ENCODE measurements at places on chromosomes 6 and 20.

DNA sequence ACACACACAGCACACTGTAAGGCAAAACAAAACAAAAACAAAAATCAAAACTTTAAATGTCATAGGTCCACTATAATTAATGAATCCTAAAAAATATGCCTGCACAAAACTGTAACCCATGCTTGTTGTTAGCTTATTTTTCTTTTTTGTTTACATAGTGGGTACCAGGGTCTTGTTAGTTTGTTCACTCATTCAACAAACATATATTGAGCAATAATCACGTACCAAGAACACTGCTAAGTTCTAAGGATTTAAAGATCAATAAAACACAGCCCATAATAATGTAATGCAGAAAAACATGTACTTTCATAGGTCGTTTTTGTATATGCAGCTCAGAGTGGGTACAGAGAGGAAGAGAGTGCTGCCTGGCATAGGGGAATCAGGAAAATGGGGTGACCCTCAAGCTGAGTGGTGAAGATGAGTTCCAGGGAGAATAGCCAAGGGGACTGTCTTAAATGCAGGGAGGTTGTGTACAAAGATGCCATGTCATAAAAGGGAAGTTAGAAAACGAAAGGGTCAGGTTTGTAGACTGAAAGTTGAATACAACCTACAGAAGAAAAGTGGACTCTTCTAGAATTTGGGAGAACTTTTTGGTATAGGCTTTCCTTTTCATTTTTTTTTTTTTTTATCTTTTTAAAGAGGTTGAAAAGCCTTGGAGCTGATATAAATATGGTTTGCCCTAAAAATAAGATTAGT, 113.3 kb upstream of the TBX18 start:
- DNase-seq = no peak

- peak; percentile 61 for DNase-seq
Measured at GRCh38 chr6:99822741-99823512, 171.1 kb downstream of the MCHR2 start.

DNA sequence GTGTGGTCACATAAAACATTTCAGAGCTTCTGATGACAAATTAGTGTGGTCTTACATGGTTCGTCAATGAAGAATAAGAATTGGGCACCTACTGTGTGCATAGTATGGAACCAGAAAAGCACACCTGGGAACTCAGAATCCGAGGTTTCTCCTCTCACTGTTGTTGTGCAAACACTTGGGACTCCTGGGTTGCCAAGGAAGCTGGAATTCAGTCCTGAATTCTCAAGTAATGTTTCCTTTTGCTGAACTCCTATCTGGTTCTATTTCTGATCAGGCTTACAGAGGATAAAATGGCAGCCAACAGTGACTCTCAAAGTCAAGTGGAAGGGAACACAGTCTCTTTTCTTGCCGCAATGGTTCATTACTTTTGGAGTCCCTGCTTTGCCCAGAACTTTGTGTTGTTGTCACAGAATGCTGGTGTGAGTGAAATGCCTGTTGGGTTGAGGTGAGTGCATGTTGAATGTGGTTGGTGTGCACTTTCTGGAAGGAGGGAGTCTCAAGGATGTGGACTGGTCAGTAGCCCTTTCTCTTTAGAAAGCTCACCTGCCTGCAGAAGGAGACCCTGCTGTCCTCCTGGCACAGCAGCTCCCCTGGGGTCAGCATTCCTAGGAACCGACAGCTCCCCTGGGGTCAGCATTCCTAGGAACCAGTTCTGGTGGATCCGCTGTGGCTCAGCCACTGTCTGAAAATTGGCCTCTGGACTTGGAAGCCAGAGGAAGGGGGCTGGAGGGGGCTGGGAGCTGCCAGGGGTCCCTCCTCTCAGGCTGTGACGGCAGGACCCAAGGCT, 1.4 kb downstream of the UNC93A start:
- no peak for DNase-seq

GRCh38 chr6:149933461-149933860, 8.4 kb upstream of the ULBP2 start:
- no peak for DNase-seq

- peak; percentile 93 for DNase-seq
Measured at GRCh38 chr6:89999154-89999553, 104.9 kb downstream of the GJA10 start.

DNA sequence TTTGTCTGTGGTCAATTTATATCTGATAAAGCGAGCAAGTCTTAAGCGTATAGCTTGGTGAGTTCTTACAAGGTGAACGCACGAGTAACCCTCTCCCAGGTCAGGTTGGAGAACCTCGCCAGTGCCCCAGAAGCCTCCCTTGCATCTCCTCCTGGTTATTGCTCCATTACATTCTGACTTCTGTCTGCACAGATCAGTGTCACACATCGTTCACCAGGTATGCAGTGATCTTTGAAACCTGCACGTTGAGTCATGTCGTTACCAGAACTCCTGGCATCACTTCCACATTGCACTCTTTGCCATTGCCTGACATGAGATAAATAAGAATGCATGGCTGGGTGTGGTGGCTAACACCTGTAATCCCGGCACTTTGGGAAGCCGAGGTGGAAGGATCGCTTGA, 44.2 kb downstream of the AKAP12 start:
- no peak for DNase-seq

DNA sequence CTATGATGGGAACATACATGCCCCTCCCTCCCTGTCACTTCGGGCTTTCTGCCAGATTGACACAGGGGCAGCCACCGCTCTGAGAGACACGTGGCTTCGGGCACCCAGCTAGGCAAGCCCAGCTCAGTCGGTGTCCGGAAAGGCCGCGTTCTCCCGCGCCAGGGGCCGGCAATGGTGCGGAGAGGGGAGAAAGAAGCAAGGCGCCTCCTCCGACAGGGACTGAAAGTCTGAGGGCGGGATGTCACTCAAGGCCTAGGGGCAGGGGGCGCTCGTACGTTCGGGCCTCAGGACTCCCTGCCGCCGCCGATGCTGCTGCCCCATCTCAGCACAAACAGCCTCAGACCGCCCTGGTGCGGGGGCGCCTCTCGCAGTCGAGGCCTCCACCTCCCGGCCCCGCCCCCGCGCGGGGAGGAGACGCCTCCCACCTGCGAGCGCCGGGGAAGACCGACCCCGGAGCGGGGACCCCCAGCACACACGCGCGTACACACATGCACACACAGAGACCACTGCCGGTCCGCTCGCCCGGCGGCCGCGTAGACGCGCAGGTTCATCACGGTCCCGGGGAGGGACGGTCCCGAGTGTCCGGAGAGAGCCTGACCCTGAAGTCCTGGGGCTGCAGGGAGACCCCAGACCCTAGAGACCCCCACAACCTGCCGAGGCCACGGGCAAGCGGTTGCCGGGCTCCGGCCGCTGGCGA, 1.9 kb downstream of the GRM4 start:
- DNase-seq = peak; percentile 63

DNA sequence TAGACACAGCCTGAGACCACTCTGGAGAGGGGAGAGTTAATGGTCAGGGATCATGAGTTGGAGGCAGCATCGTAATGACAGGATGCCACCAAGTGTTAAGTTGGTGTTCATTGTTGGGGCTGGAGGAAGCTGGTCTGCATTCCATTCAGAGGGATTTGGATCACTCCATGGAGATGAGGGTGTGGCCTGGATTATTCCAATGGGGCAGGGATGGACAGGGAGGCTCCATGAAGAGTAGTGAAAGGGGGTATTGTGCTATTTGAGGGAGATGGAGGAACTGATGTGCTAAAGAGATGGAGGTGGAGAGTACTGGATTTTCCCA, 1.1 kb downstream of the SAPCD1 start:
- DNase-seq = no peak

GRCh38 chr20:57437267-57437666, 46.1 kb downstream of the RBM38 start:
- no peak for DNase-seq
